Activated CD8-positive, alpha-beta memory T cell treated with anti-CD3 and anti-CD28 coated beads for 1 hour (primary cell): ENCODE measurements at places on chromosomes 12 and 14.

DNA sequence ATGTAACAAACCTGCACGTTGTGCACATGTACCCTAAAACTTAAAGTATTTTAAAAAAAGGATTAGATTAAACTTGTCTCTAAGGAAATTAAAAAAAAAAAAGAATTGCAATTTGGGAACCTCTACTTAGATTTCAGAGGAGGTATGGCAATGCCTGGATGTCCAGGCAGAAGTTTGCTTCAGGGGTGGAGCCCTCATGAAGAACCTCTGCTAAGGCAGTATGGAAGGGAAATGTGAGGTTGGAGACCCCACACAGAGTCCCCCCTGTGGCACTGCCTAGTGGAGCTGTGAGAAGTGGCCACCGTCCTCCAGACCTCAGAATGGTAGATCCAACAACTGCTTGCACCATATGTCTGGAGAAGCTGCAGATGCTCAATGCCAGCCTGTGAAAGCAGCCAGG, 279.6 kb upstream of the CCDC196 start:
- DNase-seq: no peak

DNA sequence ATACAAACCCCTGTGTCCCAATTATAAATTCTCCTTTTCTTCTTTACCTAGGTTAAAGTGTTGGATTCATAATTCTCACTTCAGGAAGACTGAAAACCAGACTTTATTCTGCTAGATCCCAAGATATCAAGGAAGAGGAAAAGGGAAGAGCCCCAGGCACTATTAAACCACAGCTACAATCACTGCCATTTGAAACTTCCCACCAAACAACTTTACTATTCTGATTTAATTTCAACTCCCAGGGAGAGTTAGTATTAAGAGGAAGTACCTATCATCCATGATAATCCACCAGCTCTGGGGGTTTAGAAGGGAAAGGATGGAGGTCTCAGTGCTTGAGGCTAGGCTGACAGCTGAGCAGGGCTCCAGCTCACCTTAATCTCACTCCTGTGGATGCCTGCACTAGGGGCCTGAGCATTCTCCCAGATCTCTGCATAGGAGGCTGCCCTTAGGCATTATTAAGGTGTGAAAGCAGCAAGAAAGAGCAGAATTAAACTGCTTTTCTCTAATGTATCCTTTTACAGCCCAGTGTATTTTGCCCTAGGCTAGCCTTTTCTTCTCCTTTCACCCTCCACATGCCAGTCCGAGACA, 52.9 kb downstream of the MYF5 start:
- DNase-seq: no peak

GRCh38 chr14:95206534-95206933, 49.2 kb upstream of the DICER1 start:
- DNase-seq: no peak

- DNase-seq: no peak
These were observed 429.7 kb downstream of the EGLN3 start for GRCh38 chr14:33521192-33521591.

GRCh38 chr12:104618691-104619090, 161.9 kb downstream of the CHST11 start:
- DNase-seq: no peak
